ENCODE measurements at places on chromosomes 3 and 15. TPM values are rescaled to one million over a fixed set of nuclear protein-coding genes. Genes with fewer than 3 reads are reported as not detected.
A peak's percentile ranks its signal among the peaks of the same experiment; 100 is the strongest.

AQP9 gene
- not detected for total RNA-seq

SEMA5B gene
- total RNA-seq: under 0.01 TPM

GASK1A gene
- total RNA-seq: 1.1 TPM

DNA sequence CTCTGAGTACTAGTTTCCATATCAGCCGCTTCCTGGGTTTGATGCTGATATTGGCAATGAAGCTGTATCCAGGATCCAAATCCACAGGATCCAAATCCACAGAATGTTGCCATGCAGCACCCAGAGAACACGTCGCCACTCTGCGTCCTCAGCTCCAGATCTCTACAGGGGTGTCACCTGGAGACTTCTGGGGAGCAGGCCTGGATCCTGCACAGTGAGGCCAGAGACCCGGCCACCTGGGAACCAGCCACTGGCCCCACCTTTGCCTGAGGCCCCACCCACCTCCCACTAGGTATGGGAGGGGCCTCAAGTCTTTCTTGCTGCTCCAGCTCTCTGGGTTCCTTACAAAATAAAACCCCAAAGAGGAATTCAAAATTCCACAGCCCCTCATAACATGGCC lies 123.9 kb downstream of the LRRK1 start:
- DNase-seq: no peak

DNA sequence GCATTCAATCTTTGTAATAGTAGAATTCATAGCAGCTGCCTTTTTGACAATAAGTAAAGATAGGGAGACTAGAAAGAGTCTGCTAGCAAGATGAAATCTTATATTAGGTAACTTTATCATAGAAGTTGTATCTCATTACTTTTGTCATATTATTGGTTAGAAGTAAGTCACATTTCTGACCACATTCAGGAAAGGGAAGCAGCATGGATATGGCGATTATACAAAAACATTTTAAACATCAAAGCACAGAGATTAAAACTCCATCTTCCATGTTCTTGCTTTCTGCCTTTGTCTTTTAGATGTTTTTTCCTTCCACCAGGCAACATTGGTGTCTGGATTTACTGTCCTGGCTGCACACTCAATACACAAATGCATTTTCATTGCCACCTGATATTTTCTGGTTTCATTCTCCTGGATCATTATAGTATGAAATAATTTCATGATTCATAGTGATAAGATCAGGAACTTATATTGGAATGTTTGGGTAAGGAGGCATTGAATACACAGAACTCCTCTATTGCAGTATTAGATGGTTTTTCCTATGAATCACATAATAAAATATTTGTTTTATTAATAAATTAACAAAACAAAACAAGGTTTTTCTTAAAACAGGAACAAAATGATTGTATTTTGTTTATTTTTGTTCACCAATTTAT lies 1460.3 kb upstream of the CADM2 start:
- DNase-seq: no peak

GRCh38 chr15:96358001-96358801 lies 27.7 kb downstream of the NR2F2 start:
- DNase-seq: no peak

- DNase-seq: peak; percentile 51
Measured at GRCh38 chr3:100936931-100937330, 56.3 kb downstream of the ABI3BP start.

- DNase-seq: no peak
Measured at GRCh38 chr3:158802409-158803268, 785 bp downstream of the MFSD1 start.

DNA sequence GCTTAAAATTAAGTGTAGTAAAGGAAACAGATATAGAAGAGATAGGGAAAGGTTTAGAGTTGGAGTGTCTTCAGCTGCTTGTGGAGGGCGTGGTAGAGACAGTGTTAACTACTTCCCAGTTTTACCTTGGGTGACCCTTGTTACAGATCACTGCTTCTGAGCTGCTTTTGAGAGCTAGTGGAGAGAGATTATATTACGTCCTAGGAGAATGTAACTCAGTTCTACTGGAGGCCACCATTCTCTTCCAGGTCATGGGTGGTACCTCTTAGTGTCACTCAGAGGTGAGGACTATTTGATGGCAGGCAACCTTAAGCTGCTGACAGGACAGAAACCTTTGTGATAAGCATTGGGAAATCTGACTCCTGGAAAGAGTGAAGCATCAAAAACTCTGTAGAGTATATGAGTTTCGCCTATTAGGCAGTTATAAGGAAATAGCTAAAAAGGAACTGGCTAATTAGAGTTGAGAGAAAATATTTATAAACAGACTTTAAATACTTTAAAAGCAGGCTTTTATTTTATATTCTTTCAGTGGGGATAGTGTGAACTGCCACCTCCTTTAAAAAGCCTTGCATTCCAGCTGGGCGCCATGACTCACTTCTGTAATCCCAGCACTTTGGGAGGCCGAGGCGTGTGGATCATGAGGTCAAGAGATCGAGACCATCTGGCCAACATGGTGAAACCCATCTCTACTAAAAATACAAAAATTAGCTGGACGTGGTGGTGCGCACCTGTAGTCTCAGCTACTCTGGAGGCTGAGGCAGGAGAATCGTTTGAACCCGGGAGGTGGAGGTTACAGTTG lies 106.5 kb downstream of the ZNF609 start:
- no peak for DNase-seq

DNA sequence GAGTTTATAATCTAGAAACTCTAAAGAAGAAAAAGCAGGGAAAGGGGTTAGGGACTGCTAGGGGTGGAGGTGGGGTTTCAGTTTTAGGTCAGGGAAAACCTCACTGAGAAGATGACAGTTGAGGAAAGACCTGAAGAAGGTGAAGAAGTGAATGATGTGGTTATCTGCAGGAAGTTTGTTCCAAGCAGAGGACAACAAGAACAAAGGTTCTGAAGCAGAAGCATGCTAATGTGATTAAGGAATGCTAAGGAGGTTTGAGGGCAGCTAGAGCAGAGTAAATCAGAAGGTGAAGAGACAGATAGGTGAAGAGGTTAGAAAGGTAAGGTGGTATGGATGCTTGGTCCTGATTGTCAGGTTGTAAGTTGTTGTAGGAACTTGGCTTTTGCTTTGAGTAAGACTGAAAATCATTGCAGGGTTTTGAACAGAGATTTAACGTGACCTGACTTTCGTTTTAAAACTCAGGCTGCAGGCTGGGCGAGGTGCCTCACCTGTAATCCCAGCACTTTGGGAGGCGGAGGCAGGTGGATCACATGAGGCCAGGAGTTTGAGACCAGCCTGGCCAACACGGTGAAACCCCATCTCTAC lies 8.6 kb downstream of the OXSR1 start:
- no peak for DNase-seq

- peak; percentile 69 for DNase-seq
Measured at GRCh38 chr3:15899388-15899787, 101.6 kb upstream of the ANKRD28 start.

DNA sequence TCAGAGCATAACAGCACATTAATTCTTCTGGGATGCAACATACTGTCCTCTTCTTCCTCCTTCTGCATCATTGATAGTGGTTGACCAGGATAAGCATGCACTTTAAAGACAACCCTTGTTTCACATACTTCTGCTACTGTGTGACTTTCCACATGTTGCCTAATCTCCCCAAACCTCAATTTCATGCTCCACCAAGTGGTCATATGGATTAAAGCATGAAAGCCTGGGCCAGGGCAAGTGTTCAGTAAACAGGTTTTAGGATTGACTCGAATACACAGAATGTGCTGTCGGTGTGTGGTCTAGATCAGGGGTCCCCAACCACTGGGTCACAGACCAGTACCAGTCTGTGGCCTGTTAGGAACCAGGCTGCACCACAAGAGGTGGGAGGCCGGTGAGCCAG lies 22.5 kb upstream of the BFSP2 start:
- peak; percentile 50 for DNase-seq

- DNase-seq: no peak
Measured at GRCh38 chr3:171733561-171733960, 76.7 kb downstream of the PLD1 start.

DNA sequence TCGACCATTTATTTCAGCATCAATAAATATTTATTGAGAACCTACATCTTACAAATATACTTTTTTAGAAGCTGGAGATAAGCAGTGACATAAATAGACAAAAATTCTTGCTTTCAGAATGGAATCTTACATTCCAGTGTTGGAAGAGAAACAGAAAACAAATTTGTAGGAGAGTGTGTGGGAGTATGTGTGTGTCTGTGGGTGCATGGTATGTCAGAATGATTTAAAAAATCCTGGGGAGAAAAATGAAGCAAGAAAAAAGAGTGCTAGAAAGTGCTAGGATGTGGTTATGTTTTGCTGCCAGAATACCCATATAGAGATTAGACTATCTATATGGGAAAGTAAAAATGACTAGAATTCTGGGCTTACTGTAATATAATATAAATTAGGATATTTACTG lies 561.7 kb upstream of the SGO1 start:
- no peak for DNase-seq
